Stimulated activated CD4-positive, alpha-beta T cell treated with anti-CD3 and anti-CD28 coated beads, Interleukin-1b, Interleukin-23, amount 100 ng/mL, for 1 hour (primary cell): ENCODE measurements at places on chromosomes 12 and 14.

DNA sequence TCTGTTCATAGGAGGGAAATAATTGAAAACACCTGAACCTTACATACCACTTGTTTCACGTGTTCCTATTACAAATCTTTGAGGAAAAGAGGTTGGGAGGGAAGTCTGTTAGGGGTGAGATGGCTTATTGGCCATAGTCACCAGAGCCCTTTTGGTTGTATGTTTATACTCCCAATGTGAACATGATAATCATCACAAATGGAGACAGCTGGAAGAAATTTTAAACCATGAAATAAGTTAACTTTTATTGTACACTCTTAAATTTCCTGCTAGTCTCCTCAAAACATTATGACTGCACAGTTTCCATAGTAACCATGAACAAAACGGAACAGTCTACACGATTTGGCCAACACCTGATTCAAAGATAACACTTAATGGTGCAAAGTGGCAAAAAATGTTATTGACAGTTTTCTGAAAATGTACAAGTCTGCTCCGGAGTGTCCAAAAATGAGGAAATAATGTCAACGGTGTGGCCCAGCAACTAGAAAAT, 56.9 kb downstream of the LMNTD1 start:
- DNase-seq: no peak

DNA sequence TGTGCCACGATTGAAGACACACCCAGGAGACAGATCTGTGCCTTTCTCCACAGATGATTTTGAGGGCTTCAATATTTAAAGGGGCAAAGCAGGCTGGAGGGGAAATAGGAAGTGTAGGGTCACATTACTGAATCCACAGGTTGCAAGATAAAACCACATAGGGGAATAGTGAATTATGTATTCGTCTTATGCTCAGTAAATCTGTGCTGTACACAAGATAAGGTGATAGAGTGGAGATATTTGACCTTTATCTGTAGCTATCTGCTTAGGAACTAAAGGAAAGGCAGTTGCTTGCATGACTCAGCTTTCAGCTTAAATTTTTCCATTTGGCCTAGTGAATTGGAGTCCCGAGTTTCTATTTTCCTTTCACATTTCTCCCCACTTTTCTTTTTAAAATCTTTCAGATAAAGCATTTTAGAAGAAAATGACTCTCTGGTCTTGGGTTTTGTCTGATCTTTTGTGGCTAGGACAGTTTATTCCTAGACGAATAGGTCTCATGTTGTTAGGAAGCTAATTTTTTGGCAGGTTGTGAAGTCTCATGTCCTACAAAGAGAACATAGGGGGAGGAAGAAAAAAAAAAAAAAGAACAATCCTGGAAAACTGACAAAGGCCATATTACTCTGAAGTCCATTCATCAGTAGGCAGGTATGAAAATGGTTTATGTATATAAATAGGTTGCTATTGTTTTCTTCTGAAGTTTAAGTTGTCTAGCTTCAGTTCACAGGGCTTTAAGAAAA, 55.4 kb downstream of the FBXO33 start:
- DNase-seq: no peak

- DNase-seq: no peak
Measured at GRCh38 chr12:91176915-91177314, 5.7 kb downstream of the DCN start.

GRCh38 chr12:132484183-132484890, 5.6 kb upstream of the FBRSL1 start:
- DNase-seq: no peak

GRCh38 chr14:22822016-22822570, 6.9 kb upstream of the SLC7A7 start:
- no peak for DNase-seq

- no peak for DNase-seq
Measured at GRCh38 chr12:99984271-99985128, at the start of gene ANKS1B. ANKS1B (minus strand) TSS chr12:99984936; CDS start chr12:99984237, 699 bp downstream.

- DNase-seq: no peak
Measured at GRCh38 chr12:71768900-71769299, 14.2 kb downstream of the RAB21 start.

DNA sequence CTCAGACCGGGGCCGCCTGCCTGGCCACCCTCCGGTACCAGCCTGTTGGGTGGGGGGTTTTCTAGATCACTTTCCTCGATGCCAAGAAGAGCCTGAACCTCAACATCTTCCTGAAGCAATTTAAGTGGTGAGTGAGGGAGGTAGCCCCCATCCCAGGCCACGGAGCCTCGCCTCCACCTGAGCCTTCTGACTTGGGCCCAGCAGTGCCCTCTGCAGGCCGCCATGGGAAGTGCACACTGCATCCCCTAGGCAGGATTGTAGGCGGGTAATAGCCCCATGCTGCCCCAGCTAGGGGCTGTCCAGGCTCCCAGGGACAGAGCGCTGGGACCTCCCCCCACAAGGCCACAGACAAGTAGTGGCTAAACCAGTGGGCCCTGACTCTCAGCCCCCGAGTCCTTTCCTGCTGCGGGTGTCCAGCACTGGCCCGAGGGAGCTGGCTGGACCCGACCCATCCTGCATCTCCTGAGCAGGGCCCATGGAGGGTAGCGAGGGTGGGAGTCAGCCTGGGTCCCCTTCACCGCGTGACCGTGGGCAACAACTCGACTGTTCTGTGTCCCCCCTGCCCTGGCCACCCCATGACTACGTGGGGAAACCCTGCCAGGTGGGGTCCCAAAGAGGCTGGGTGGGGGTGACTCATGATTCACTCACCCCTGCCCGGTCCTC, 15.3 kb upstream of the ADSS1 start:
- DNase-seq: peak; percentile 50

- no peak for DNase-seq
Measured at GRCh38 chr12:18250313-18250916, 10.9 kb upstream of the PIK3C2G start.

DNA sequence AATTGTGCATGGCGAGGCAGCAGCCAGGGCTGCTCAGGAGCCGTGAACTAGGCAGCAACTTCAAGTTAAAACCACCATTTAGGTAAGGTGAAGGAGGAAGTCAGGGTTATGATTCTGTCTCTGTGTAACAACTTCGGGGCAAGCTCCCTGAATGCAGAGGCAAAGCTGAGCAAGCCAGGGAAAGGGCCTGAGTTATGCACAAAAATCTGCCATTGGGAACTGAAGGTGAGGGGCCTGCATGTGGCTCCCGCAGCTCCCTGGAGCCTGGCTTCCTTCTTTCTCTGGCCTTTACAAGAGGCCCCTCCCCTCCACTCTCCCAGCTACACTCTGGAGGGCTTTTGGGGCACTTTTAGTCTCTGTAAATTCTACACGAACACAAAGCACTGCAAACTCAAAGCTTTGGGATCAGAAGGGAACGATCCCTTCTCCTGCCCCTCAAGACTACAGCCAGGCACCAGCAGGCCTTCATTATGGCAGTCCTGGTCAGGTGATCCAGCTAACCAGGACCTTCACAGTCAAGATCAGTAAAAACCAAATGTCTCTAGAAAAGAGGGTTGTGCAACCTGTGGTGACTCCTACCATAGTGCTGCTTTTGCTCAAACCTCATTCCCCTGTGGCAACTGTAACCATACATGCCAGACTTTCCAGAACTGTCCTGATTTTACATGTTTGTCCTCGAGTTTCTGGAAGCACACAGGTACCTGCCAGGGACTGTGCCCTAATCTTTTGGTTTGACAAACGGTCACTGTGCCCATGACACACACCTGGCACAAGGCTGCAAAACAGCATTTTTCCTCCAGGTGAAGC, 67.2 kb upstream of the PTGR2 start:
- no peak for DNase-seq

GRCh38 chr12:120711411-120711810, 1.2 kb downstream of the UNC119B start:
- DNase-seq: no peak
